Fibroblast of the conjunctiva (primary cell): ENCODE measurements at places on chromosomes 5 and 9.

GRCh38 chr5:43601454-43602260 lies 1.3 kb upstream of the NNT start:
- no peak for DNase-seq

DNA sequence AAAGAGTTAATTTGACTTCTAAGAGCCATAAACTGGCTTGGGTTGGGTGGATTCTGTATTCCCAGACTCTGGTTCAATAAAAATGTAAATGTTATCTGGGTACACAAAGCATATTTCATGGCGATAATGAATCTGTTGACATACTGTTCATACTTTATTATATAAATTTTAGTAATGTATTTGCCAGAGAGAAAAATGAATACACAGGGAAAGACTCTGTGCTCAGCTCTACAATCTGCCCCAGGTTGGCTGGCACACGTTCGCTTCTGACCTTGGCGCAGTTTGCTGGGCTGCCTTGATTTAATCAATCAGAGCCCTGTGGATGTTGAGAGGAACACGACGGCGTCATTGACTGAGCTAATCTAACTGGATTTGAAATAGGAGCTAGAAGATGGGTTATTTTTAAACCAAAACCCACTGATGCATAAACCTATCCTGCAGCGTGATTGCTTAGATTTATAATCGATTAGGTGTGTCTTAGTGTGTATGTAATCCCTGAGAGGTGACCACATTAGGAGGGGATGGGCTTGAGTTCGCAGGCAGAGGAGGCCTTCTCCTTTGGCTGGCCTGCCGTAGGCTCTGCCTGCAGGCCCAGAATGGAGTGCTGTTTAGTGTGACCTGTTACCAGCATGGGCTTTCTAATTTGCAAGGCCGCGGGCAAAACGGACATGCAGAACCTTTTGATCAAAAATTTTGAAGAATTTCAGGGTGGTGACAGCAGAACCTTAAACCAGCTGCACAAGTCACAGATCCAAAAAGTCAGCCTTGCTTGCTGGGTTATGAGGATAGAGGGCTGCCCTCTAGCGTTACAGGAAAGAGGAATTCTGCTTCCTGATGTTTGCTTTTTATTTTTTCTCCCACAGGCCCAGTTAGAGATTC lies 3.9 kb upstream of the ADCY2 start:
- peak; percentile 16 for DNase-seq

DNA sequence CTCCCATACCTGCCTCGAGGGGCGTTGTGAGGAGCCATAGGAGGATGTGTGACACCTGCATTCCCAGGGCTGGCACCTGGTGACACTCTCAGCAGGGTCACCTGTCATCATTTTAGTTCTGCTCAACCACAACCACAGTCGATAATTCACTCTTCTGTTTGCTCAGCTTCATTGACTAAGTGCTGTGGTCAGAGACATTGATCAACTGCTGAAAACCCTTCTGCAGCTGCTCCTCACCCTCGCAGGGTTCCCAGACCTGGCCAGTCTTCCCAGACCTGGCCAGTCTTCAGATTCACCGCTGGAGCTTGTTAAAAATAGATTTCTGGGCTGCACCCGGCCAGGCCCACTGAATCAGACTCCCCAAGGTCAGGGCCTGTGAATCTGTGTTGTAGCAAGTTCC lies 92.8 kb downstream of the MVB12B start:
- DNase-seq: no peak

DNA sequence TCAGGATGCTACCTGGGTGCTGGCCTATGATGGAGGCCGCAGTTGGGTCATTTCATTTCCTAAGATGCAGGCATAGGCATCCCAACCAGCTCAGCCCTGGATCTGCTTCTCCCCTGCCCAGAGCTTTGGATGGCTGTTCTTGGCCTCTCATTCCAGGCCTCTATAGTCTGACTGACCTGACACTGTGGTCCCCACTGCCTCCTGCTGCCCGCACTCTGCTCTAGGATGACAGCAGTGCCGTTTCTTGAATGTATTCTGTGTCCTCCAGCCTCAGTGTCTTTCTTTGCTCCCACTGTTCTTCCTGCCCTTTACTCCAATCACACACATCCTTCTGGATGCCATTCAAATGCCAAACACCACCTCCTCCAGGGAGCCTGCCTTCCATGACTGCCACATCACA lies 235.7 kb downstream of the HSPA4 start:
- peak; percentile 16 for DNase-seq

DNA sequence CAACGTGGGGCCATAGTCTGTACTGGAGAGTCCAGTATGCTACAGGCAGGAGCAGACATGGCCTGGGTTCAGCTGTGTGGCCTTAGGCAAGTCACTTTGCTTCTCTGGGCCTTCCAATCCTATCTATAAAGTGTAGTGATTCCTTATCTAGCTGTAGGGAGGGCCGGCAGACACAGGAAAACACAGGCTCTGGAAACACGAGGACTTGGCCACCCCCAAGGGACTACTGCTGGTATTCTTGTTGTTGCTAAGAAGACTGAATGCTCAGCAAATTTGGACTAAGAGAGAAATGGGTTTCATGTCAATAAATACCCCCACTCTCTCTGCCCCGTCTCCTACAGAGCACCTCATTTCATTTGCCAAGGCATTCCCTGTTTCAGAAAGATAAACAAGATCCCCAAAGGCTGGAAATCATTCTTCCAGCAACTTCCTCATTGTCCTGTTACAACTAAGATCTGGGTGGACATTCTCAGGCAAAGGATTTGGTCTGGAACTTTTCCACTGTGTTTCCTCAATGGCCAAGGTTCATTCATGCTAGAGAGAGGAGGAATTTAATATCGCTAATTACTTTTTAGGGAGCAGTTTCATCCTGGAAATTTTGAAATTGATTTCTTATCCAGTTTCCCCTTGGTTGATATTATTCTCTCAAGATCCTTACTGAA lies 105.8 kb downstream of the GABBR2 start:
- no peak for DNase-seq

DNA sequence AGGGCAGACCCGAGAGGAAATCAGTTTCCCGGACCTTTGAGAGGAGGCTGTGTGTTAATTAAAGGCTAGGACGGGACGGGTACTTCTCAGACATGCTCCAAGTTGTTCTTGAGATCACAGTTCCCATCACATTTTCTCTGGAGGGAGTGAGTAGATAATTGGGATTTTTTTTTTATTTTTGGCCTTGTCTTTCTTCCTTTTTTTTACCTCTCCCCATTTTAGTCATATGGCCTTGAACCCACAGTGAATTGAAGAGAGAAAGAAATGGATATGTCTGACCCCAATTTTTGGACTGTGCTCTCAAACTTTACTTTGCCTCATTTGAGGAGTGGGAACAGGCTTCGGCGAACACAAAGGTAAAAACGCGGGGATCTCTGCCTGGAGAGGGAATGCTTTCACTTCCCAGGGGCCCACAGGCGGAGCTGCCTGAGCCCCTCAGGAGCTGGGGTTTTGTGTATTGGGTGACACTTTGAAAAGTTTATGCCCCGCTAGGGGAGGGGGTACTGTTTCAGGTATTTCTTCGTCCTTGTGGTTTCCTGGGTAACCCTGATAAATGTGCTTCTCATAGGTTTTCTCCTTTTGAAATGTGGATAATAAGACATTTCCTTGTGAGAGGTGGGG lies 191.8 kb downstream of the CD180 start:
- no peak for DNase-seq

DNA sequence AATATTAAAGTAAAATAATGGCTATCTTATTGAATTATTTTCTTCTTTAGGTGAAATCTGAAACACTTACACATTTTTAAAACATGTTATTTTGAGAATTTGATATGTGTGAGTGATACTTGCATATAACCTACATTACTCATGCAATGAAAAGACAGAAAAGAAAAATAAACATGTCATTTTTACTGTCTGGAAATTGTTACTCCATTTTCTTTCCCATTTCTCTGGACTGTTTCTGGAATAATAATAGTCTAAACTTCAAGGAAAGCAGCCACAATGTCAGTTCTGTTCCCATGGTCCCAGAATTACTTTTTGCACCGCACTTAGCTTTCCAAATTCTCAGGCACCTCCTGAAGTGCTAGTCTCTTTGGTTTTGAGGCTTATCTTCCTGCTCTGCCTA lies 145.5 kb downstream of the PRR16 start:
- DNase-seq: no peak

- no peak for DNase-seq
Measured at GRCh38 chr5:32565145-32565544, 20.2 kb upstream of the SUB1 start.

GRCh38 chr9:75185585-75186170 lies 97.4 kb downstream of the OSTF1 start:
- no peak for DNase-seq

DNA sequence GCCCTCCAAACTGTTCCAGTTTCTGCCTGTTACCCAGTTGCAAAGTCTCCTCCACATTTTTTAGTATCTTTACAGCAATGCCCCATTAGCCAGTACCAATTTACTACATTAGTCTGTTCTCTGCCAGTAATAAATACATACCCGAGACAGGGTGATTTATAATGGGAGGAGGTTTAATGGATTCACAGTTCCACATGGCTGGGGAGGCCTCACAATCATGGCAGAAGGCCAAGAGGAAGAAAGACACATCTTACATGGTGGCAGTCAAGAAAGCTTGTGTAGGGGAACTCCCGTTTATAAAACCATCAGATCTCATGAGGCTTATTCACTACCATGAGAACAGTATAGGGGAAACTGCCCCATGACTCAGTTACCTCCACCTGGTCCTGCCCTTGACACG lies 600.7 kb upstream of the CDH6 start:
- DNase-seq: no peak

GRCh38 chr5:107985144-107985543 lies 314.4 kb upstream of the EFNA5 start:
- DNase-seq: no peak

GRCh38 chr5:125149110-125149509 lies 402.7 kb upstream of the ZNF608 start:
- no peak for DNase-seq

DNA sequence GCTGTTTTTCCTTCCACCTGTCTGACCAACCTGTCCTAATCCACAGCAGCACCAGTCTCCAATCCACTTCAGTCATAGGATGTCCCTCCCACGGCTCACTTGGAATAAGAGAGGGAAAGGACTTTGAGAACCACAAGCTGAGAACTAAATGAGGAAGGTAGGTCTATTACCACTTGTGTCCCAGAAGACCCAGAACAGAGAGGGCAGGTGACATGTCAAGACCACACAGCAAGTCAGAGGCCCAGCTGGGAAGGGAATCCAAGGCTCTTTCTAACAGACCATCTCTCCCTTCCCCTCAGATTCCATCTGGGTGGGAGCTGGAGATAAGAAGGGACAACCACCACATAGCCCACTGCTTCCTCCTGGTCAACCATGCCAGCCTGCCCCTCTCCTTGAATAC lies 14.6 kb downstream of the ANXA6 start:
- no peak for DNase-seq

GRCh38 chr9:120099065-120099464 lies 480.9 kb downstream of the CDK5RAP2 start:
- DNase-seq: no peak

DNA sequence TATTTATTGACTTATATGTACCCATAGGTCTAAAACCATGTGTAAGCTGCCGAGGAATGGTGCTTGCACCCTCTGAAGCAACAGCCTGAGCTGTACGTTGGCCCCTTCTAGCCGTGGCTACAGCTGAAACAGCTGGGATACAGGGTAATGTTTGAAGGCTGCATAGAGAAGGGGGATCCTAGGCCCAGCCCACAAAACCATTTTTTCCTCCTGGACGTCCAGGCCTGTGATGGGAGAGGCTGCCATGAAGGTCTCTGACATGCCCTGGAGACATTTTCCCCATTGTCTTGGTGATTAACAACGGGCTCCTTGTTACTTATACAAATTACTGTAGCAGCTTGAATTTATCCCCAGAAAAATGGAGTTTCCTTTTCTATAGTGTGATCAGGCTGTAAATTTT lies 244.7 kb downstream of the COMMD10 start:
- no peak for DNase-seq

DNA sequence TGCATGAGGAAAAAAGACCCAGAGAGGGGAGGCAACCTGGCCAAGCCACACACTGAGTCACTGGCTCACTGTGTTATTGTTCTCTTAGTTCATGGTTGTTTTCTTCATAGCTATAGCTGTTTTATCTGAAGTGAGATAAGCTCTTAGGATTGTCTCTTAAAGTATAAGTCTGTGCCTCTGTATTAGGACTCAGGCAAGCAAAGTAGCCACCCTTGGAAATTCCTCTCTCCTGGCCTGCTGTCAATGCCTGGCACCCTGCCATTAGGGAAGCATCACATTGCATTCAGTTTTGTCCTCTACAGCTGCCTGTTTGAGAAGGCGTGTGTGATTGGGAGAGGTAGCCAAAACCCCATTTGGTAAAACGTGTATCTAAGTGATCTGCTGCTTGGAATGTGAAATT lies 147.4 kb upstream of the GLRA1 start:
- DNase-seq: no peak

- no peak for DNase-seq
Measured at GRCh38 chr5:79561525-79561893, 47.6 kb upstream of the HOMER1 start.

DNA sequence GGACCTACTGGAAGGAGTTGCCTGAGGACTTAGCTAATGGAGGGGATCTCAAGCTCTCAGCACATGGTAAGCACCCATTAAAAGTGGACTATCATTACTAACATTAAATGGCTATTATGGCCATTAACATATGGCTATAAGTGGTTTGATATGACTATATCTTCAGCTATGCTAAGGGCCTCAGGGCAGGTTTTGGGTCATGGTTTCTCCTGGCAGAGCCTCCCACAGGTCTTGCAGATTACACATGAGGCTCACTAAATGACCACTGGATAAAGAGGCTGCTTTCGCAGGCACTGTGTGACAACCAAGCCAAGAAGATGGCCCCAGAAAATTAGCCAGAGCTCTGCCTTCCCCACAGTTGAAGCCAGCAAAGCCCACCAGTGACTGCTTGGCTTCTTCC lies 15.4 kb downstream of the CCNJL start:
- no peak for DNase-seq

DNA sequence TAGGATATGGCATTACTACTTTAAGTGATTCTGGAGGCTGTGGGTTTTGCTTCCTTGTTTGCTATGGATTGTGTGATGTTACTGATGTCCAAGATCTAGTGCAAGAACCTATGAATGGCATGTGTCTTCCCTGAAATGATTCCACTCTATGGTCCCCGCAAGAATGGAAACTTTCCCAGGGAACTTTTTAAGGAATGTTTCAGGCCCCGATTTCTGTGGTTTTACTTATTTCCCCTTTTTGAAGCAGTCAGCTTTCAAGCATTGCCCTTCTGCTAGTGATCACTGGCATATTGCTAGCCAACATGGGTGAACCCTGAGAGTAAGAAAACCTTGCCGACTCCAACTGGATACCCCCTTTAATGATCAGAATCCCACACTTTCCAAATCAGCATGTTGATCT lies 26.6 kb upstream of the CD180 start:
- no peak for DNase-seq

- no peak for DNase-seq
Measured at GRCh38 chr9:72583370-72583769, 62.0 kb downstream of the TMC1 start.

- DNase-seq: no peak
Measured at GRCh38 chr5:94872526-94872925, 254.1 kb downstream of the SLF1 start.
